ENCODE measurements at places on chromosomes 6 and 20. TPM values are rescaled to one million over a fixed set of nuclear protein-coding genes. Genes with fewer than 3 reads are reported as not detected.
A peak's percentile ranks its signal among the peaks of the same experiment; 100 is the strongest.

Gene C6orf136
- total RNA-seq, result 7.1 TPM

Gene SEMG1
- not detected for total RNA-seq

DNA sequence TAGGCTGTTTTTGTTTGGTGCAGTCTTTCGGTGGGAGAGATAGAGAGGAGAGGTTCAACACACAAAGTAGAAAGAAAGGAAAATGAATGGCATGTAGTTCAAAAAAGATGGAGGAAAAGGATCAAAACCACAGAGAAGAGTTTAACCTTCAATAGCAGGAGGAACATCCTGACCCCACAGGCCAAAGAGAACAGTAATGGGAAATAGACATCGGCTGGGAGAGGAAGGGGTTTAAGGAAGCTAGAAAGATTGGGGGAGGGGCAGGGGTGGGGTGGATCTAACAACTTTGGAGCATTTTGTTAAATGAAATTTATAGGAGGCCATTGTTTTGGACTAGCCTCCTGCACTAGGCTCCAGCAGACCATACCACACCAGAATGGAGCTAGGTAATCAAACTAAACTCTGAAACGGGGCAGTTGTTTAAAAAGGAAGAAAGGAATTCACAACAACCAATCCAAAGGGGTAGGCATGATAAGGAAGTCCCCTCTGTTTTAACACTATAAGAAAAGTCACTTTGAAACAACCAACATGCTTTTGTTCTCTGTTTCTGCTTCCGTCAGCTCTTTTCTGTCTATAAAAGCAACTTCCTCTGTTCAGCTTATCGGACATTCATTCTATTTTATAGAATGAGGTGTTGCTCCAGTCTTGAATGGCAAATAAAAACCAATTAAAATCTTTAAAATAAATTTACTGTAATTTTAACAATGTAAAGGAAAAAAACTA lies 82.6 kb downstream of the EPB41L2 start:
- DNase-seq, result no peak

Gene FRMD1
- not detected for total RNA-seq

GRCh38 chr6:136790411-136791295 lies 1.6 kb downstream of the MAP3K5 start:
- DNase-seq, result no peak

- peak; percentile 85 for DNase-seq
Measured at GRCh38 chr6:132964101-132964867, 149.9 kb downstream of the RPS12 start.
